ENCODE measurements at places on chromosomes 4 and X.

DNA sequence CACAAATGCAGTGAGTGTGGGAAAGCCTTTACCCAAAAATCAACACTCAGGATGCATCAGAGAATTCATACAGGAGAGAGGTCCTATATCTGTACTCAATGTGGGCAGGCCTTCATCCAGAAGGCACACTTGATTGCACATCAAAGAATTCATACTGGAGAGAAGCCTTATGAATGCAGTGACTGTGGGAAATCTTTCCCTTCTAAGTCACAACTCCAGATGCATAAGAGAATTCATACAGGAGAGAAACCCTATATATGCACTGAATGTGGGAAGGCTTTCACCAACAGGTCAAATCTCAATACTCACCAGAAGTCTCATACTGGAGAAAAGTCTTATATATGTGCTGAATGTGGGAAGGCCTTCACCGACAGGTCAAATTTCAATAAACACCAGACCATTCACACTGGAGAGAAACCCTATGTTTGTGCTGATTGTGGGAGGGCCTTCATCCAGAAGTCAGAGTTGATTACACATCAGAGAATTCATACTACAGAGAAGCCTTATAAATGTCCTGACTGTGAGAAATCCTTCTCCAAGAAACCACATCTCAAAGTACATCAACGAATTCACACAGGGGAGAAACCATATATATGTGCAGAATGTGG lies 79.3 kb downstream of the ZNF81 start:
- DNase-seq = no peak

- no peak for DNase-seq
Observed at GRCh38 chrX:39008549-39008948, 207.3 kb downstream of the MID1IP1 start.

- DNase-seq = no peak
Observed at GRCh38 chrX:88424541-88424940, 322.5 kb upstream of the CPXCR1 start.

DNA sequence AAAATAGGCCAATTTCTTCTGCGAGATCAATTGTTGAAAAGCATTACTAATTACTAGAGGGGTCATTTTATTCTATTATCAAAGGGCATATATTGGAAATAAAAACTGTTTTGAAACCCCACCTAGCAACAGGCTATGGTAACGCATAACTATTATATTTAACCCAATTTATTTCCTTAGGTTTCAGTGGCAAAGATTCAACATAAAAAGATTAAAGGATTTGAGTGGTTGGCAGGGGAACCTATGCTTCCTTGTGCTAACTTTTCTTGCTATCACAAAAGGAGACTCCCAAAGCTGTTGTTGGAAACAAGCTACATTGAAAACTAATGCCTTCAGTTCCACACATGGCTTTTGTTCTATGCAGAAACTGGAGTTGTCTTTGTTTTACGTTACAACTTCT lies 166.9 kb upstream of the KLF3 start:
- no peak for DNase-seq

DNA sequence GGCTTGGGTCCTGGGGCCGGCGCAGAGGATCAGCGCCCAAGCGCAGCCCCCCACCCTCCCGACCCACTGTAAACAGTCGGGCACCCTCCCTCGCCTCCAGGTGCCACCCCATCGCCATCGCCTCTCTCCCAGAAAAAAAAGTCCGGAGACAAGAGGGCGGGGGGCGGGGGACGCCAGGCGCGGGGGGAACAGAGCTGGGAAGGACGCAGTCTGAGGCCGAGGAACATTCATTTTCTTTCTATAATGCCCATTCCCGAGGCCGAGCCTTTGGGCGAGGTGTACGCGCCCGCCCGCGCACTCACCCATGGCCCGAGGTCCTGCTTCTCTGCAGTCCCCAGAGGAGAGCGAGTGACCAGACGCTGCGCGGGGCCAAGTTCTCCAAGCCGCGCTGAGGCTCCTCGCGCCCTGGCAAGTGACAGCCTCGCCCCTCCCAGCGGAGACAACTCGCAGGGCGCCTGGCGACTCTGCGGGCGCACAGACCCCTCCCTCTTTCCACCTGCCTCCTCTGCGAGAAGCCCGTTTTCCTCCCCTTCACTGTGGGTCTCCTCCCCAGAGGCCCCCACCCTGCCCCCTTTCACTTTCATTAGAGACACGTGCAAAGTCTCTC lies 63.5 kb upstream of the WDR17 start:
- no peak for DNase-seq

DNA sequence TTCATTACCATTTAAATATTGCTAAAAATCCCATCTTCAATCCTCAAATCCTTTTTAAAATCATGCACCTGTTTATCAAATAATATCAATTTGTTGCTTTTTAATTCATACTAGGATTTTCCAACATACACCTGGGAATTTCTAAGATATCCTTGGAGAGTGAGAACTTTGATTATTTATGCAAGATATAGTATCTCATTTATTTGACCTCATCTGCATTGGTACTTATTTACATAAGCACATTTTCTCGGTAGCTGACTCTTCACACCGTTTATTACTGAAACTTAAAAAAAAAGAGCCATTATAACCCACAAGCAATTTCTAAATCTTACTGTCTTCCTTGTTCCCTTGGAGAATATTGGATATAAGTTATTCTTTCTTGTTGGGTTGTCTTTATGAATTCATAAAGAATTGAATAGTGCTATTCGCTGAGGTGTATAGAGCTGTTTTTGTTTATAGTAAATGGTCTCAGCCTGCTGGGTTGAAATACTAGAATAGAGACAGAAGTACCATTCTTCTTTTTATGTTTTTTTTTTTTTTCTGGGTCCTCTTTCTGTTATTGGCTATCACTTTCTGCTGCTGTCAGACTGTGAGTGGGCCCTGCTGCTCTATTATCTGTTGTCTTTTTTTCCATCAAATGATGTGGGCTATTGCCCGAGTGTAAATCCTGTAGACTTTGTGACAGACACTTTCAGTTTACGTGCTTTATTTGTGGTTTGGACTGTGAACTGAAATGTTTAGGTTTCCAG lies 2.9 kb downstream of the UGT8 start:
- DNase-seq = no peak

DNA sequence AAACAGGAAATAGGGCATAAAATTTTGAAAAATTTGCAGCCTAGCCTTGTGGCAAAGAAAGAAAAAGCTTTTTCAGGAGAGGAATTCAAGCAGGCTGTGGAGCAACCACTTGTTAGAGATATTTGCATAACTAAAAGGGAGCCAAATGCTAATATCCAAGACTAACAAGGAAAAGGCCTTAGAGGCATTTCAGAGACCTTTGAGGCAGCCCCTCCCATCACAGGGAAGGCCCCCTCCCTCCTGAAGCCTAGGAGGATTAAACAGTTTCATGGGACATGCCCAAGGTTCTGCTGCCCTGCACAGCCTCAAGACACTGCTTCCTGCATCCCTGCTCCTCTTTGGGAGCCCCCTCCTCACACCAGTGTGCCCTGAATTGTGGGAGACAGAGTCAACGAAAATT lies 275.4 kb upstream of the SFRP2 start:
- no peak for DNase-seq

GRCh38 chr4:22625311-22625710 lies 67.4 kb upstream of the GBA3 start:
- no peak for DNase-seq

- no peak for DNase-seq
Observed at GRCh38 chrX:107673431-107673830, 45.1 kb downstream of the PRPS1 start.

DNA sequence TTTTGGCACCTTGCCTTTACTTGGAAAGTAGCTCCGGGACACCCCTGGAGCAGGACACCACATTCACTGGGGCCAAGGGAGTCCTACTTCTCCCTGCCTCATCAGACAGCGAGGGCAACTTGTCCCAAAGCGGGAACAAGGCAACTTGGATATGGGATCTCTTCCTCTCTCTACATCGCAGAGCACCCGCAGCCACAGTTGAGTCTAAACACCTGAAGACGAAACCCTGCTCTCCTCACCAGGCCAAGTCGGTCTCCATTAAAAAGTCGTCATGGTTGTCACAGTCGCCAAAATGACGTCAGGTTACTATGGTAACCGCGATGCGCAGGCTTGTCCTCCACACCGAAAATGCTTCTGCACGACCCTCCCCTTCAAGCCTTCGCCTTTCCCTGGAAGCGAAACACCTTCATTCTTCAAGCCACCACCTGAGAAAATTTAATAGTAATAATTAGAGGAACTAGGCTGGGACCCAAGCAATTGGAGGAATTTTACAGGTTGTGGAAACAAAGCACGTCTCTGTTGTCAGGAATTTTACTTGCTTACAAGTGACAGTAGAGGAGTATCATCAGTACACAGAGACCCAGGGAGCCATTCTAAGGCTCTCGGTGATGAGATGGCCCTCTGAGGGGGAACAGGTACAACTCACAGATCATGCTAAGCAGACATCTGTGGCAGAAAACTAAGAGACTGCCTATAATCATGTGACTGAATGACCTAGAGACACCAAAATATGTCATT lies 30.5 kb upstream of the TCEAL4 start:
- DNase-seq = peak; percentile 64

- peak; percentile 49 for DNase-seq
Observed at GRCh38 chr4:139955600-139955999, 198.4 kb downstream of the MAML3 start.

DNA sequence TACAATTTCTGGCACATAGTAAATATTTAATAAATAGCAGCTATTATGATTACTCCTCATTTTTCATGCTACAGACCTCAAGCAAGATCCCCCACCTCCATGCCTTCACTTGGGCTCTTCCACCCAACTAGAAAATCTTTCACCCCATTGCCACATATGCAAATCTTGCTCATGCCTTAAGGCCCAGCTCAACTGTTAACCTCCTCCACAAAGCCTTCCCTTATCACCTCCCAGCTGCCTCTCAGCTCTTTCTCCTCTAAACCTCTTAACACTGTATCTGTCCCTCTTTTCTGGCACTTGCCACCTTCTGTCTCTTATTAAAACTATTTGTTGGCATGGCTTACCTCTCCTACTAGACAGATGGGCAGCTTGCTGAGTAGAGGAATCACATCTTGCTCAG lies 51.5 kb downstream of the PJA1 start:
- peak; percentile 8 for DNase-seq

DNA sequence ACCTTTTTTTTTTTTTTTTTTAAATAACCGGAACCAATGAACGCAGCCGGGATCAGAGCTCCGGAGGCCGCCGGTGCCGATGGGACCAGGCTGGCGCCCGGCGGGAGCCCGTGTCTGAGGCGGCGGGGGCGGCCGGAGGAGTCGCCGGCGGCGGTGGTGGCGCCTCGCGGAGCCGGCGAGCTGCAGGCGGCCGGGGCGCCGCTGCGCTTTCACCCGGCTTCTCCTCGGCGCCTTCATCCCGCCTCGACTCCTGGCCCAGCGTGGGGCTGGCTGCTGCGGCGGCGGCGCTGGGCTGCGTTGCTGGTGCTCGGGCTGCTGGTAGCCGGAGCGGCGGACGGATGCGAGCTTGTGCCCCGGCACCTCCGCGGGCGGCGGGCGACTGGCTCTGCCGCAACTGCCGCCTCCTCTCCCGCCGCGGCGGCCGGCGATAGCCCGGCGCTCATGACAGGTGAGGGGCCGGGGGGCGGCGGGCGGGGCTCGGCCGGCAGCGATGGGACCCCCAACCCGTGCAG lies 337 bp downstream of the STIM2 start:
- no peak for DNase-seq

GRCh38 chr4:42302348-42302747 lies 94.9 kb upstream of the SHISA3 start:
- no peak for DNase-seq

DNA sequence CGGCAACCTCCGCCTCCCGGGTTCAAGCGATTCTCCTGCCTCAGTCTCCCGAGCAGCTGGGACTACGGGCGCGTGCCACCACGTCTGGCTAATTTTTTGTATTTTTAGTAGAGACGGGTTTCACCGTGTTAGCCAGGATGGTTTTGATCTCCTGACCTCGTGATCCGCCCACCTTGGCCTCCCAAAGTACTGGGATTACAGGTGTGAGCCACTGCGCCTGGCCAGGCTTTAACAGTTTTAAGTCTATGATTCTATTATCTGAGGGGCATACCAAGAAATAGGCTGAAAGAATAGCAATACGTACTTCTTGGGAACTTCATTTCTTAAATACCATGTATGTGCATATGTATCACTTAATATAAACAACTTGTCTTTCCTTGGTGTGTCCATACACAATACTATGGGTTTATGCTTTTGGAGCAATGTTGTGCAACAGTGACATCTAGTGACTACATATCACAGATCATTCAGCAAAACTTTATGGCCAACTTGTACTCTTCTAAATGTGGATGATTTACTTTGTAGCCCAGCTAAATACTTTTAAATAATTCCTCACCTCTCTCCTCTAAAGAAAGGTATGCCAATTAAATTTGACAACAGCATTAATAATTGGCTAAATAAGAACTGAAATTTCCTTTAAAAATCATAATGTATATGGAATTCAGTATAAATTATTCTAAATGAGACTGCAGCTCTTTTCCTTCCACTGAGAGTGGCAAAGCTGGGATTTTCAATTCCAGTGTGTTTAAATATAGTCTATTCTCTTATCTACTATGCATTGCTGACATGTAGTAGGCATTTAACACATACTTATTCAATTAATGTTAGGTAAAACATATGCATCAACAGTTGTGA lies 10.4 kb downstream of the SLC9B1 start:
- peak; percentile 41 for DNase-seq

GRCh38 chr4:10097906-10098779 lies 18.5 kb downstream of the WDR1 start:
- DNase-seq = no peak

GRCh38 chr4:55989766-55990165 lies 41.0 kb downstream of the CEP135 start:
- no peak for DNase-seq

GRCh38 chrX:11588097-11588496 lies 77.6 kb downstream of the ARHGAP6 start:
- no peak for DNase-seq

DNA sequence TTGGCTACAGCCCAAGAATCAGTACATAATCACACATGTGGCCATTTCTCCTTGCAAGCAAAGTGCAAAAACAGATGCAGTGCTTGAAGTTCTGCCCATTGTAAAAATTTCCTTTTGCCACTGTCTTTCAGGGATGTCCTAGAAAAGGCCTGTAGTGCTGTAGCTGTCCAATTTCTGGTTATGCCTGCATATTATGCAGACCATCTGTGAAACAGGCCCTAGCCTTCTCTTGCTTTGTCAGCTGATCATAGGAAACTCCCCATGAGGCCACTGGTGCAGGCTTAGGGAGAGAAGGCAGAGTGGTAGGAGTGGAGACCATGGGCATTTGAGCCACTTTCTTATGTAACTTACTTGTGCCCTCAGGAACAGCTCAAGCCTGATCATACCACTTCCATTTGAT lies 130.4 kb upstream of the GABRA2 start:
- no peak for DNase-seq

GRCh38 chr4:31601793-31602192 lies 881.6 kb downstream of the PCDH7 start:
- no peak for DNase-seq

GRCh38 chrX:31832263-31832662 lies 760.4 kb upstream of the FTHL17 start:
- no peak for DNase-seq

DNA sequence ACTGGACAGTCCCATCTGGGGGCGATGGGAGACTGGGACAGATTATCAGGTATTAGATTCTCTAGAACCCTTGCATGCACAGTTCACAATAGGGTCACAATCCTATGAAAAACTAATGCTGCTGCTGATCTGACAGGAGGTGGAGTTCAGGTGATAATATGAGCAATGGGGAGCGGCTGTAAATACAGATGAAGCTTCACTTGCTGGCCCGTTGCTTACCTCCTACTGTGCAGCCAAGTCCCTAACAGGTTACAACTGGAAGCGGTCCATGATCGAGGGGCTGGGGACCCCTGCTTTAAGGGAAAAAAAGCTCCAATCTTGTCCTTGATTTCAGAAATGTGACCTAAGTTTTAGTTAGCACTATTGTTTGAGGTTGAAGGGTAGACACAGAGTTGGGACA lies 175.2 kb downstream of the ZNF330 start:
- no peak for DNase-seq

All from NCI-H2171 treated with DMSO at 0.1 percent for 48 hours (cell line).